Immature natural killer cell (primary cell): ENCODE measurements at places on chromosomes 2 and 18.

- no peak for DNase-seq
Measured at GRCh38 chr2:144369416-144369815, 150.5 kb downstream of the ZEB2 start.

DNA sequence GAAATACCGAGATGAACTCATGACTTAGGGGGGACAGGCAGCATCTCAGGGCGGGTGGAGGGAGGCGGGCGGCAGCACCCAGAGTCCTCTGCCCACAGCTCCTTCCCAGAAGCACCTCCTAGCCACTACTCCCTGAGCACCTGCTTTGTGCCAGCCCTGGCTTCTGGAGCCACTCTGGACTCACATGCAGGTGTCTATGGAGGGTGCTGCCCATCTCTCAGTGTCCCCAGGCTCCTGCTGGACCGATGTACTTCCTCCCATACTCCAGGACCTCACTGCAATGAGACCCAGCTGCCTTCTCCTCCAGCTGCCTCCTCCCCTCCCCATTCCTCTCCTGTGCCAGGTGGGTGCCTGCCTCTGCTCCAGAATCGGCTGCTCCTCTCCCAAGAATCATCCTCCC is 22.1 kb upstream of the OTOS start:
- no peak for DNase-seq

DNA sequence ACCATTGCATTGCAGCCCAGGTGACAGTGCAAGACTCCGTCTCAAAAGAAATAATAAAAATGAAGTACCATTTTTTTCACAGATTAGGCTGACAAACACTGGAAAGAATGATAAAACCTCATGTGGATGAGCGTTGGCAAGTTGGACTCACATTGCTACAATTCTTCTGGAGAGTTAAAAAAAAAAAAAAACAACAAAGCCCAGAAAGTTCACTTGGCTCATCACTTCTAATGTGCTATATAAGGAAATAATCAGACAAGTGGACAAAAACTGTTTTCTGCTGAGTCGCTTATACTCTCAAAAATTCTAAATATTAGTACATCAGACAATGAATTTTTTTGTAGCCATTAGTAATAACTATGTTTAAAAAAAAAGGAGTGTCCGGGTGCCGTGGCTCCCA is 38.4 kb downstream of the PKP4 start:
- no peak for DNase-seq

GRCh38 chr2:211181626-211182025 is 625.2 kb downstream of the CPS1 start:
- no peak for DNase-seq
